Thyroid gland (tissue), 4 donors: ENCODE measurements at places on chromosomes 3 and 15. TPM values are rescaled to one million over a fixed set of nuclear protein-coding genes. Genes with fewer than 3 reads are reported as not detected.

DNA sequence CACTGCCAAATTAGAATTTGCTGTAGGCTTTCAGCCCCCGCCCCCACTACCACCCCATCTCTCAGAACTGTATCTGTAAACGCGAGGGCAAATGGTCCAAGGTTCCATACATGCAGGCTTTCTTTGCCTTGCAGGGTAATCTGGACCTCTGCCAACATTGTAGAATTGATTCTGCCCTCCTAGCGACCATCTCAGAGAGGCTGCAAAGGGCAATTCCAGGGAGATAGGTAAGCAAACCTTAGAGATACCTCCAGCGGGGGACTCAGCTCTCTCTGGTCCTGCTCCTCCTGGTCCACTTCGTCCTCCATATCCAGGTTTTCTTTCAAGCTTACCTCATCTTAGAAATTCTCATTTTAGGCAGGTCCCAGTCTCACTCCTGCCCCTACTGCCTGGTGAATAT, 64.4 kb downstream of the SLMAP start:
- peaks cover 19% of the 10 kb centered on the region for H3K4me1 ChIP-seq
- no peak overlapping the region for H3K27ac ChIP-seq
- no peaks in the 10 kb centered on the region for H3K27me3 ChIP-seq
- no peak for DNase-seq

DNA sequence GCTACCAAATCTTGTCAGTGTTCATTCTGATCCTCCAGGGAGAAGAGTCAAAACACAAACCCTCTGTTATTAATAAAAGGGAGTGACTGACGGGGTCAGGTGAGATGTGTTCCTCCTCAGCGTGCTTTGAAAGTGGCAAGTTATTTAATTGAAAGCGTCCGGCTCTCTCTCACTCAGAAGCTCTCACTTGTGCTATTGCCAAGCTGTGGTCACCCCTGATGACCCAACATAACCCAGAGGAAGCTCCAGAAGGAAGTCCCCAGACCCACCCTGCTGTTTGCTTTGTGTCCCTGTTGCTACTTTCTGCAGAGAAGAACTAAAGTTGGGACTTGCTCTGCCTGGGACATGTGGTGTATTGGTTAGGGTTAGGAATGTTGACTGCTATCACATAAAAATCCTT, 235.6 kb downstream of the EDEM1 start:
- no peak overlapping the region for H3K27ac ChIP-seq
- H3K27me3 ChIP-seq: no peaks in the 10 kb centered on the region
- no peaks in the 10 kb centered on the region for H3K4me1 ChIP-seq
- H3K36me3 ChIP-seq: no peaks in the 10 kb centered on the region
- no peak for DNase-seq
- H3K4me3 ChIP-seq: no peak overlapping the region

GRCh38 chr3:10669490-10670048, 146.5 kb upstream of the SLC6A11 start:
- H3K36me3 ChIP-seq: no peaks in the 10 kb centered on the region
- no peak overlapping the region for H3K4me3 ChIP-seq
- DNase-seq: no peak
- H3K27ac ChIP-seq: no peak overlapping the region
- H3K4me1 ChIP-seq: no peaks in the 10 kb centered on the region
- H3K27me3 ChIP-seq: no peaks in the 10 kb centered on the region

- H3K27me3 ChIP-seq: no peaks in the 10 kb centered on the region
- H3K27ac ChIP-seq: peak overlapping the region; percentile 66
- no peaks in the 10 kb centered on the region for H3K36me3 ChIP-seq
- H3K4me1 ChIP-seq: peaks cover 24% of the 10 kb centered on the region
- no peak overlapping the region for H3K4me3 ChIP-seq
Observed at GRCh38 chr3:105473521-105474223, 107.0 kb downstream of the ALCAM start.

- peaks cover 14% of the 10 kb centered on the region for H3K4me1 ChIP-seq
- H3K27ac ChIP-seq: no peak overlapping the region
- no peak for DNase-seq
- no peaks in the 10 kb centered on the region for H3K27me3 ChIP-seq
- H3K36me3 ChIP-seq: no peaks in the 10 kb centered on the region
Observed at GRCh38 chr3:114827495-114827894, 319.6 kb downstream of the ZBTB20 start.

- no peaks in the 10 kb centered on the region for H3K27me3 ChIP-seq
- H3K36me3 ChIP-seq: no peaks in the 10 kb centered on the region
- no peak for DNase-seq
- H3K4me1 ChIP-seq: no peaks in the 10 kb centered on the region
Observed at GRCh38 chr15:65812916-65813315, 20.8 kb upstream of the DENND4A start.

DNA sequence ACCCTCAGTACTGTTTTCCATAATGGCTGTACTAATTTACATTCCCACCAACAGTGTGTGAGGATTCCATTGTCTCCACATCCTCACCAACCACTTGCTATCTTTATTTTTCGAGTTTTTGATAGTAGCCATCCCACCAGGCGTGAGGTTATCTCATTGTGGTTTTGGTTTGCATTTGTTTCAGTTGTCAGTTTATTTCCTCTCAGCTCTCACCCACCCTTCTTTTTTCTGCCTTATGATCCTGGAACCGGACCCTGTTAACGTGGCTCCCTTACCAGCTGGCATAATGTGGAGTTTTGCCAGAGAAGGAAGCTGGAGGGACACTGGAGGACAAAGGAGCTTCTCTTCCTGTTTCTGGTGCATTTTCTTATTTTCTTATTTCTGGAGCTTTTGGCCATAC, 25.1 kb upstream of the SH3GL3 start:
- H3K4me3 ChIP-seq: no peak overlapping the region
- no peaks in the 10 kb centered on the region for H3K27me3 ChIP-seq
- no peaks in the 10 kb centered on the region for H3K36me3 ChIP-seq
- no peak overlapping the region for H3K27ac ChIP-seq
- no peaks in the 10 kb centered on the region for H3K4me1 ChIP-seq

DNA sequence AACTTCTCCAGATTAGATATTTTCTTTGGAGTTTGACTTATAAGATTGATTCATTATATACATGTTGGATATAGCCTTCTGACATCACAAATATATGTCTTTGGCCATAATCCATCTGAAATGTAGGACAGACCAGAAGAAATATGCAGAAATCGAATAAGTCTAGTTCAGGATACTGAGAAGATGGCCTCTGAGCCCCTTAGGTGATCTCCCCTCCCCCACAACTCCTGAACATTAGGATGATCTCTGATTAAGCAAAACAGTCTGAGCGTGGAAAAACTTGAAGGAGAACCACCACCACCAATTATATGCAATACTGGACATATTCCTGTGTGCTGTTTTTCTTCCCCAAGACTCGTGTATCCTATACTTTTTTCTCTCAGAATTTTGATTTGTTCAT, 3.2 kb downstream of the SETD5 start:
- H3K27me3 ChIP-seq: no peaks in the 10 kb centered on the region
- no peaks in the 10 kb centered on the region for H3K36me3 ChIP-seq
- peaks cover 67% of the 10 kb centered on the region for H3K4me1 ChIP-seq

- H3K27ac ChIP-seq: no peak overlapping the region
- H3K36me3 ChIP-seq: no peaks in the 10 kb centered on the region
- no peak overlapping the region for H3K4me3 ChIP-seq
- no peaks in the 10 kb centered on the region for H3K4me1 ChIP-seq
- DNase-seq: no peak
- no peaks in the 10 kb centered on the region for H3K27me3 ChIP-seq
Observed at GRCh38 chr15:100017140-100017539, 283.9 kb upstream of the LYSMD4 start.

DNA sequence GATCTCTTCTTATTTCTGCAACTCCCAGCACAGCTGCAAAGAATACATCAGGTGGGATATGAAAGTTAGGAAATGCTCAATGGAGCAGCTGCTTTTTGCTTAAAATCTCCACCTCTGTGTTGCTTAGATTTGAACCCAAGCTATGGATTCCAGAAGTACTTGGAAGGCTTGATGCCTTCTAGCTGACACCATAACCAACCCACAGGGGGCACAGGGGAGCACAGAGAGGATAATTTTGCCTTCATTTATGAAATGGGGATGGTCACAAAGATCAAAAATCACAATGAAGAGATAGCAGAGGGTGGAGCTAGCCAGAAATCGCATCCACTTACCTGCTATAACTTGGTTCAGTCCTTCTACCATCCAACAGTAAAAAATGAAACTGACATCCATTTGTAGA, 75.7 kb downstream of the DUT start:
- H3K36me3 ChIP-seq: peaks cover 8% of the 10 kb centered on the region
- no peak overlapping the region for H3K4me3 ChIP-seq
- no peak for DNase-seq
- no peaks in the 10 kb centered on the region for H3K4me1 ChIP-seq

DNA sequence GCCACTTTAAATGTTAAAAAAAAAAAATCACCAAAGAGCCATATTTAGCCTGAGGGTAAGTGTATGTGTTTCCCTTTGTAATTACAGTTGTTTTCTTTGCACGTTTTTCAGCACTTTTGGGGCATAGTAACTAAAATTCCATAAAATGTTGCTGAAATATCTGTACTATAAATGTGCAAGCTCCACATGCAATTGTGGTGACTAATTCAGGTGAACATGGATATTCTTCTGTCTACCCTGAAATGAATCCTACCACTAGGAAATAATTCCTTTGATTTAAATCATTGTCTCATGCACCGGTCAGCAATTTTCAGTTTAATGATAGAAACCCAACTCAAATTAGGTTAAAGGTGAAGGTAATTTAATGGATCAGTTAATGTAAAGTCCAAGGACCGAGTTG, 13.1 kb upstream of the TFG start:
- H3K27ac ChIP-seq: no peak overlapping the region
- DNase-seq: no peak
- H3K4me1 ChIP-seq: no peaks in the 10 kb centered on the region
- no peaks in the 10 kb centered on the region for H3K36me3 ChIP-seq
- H3K4me3 ChIP-seq: no peak overlapping the region
- no peaks in the 10 kb centered on the region for H3K27me3 ChIP-seq

GRCh38 chr3:126208182-126208581, 27.8 kb upstream of the ALDH1L1 start:
- H3K27ac ChIP-seq: no peak overlapping the region
- no peaks in the 10 kb centered on the region for H3K36me3 ChIP-seq
- DNase-seq: no peak
- H3K27me3 ChIP-seq: no peaks in the 10 kb centered on the region

GRCh38 chr3:191030491-191030890, 168.0 kb upstream of the GMNC start:
- H3K27ac ChIP-seq: no peak overlapping the region
- no peak overlapping the region for H3K4me3 ChIP-seq
- H3K36me3 ChIP-seq: no peaks in the 10 kb centered on the region
- H3K27me3 ChIP-seq: no peaks in the 10 kb centered on the region
- DNase-seq: no peak

DNA sequence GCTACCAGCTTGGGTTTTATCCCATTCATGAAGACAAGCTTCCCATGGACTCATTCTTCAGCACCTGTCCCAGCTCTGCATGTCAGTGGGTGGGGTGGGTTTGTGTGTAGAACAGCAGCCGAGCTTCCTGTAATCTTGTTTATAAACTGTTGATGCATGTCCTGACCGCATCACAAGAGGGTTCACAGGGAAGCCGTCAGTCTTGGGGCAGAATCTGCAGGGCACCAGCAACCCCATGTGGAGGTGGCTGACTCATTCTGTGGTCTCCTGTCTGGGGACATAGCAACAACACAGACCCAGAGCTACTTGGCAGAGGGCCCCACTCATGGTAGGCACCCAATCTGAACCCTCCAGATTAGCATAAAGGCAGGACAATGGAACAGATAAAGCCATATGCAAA, 35.6 kb downstream of the DAPK2 start:
- no peak overlapping the region for H3K4me3 ChIP-seq
- no peaks in the 10 kb centered on the region for H3K36me3 ChIP-seq
- peak; percentile 91 for DNase-seq
- peak overlapping the region; percentile 47 for H3K27ac ChIP-seq
- H3K4me1 ChIP-seq: peaks cover 33% of the 10 kb centered on the region

DNA sequence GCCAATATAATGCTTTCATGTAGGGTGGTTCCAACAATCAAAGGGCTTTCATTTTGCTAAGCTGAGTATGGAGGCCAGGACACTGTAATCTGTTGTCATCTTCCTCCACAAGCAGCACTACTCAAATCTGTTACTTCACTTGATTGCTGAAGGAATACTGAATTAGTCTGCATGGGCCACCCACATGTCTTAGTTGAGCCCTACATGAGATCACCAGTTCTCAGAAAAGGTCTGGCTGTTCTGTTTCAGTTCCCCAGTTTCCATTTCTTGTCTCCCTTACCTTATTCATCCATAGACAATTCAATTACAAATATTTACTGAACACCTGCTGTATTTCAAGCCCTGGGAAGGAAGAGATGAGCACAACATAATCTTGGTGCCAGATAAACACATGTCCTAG, 119.2 kb downstream of the FHIT start:
- no peak overlapping the region for H3K4me3 ChIP-seq
- no peak for DNase-seq
- H3K27ac ChIP-seq: no peak overlapping the region

DNA sequence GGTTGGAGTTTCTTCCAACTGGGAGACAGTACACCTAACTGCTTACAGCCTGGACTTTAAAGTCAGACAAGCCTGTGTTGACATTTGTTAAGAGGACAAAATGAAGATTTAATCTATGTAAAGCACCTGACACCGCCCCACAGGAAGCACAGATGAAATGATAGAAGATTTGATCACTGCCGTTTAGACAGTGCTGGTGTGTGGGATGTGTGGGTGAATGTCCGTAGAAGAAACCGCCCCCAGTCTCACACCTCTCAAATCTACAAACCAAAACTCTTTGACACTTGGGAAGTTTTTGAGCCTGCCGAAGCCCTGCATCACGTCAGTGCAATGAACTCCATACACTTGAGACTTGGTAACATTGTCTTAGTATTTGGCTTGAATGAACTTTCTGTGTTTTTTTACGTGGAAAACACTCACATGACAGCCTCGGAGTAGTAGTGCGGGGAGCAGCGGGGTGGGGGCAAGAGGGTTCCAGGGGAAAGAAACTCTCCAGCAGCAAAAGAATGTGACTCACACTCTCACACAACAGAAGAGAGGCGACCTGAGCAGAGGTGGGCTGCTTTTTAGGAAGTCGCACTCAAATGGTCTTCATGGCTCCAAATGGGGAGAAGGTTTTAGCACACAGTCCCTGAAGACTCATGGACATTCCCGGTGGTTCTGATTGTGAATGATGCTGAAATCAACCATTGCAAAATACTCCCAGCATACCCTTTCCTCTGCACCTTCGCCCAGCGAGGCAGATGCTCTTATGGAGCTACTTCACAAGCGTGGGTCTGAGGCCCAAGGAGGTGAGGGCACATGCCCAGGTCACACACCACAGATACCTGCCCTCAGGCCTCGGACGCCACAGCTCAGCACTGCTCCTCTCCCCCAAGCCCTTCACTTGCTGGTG, 79.2 kb downstream of the SRGAP3 start:
- H3K4me3 ChIP-seq: no peak overlapping the region
- no peaks in the 10 kb centered on the region for H3K36me3 ChIP-seq
- no peak overlapping the region for H3K27ac ChIP-seq
- DNase-seq: peak; percentile 58

GRCh38 chr3:114319453-114319852, 25.6 kb downstream of the TIGIT start:
- no peak overlapping the region for H3K4me3 ChIP-seq
- peaks cover 10% of the 10 kb centered on the region for H3K4me1 ChIP-seq
- no peak overlapping the region for H3K27ac ChIP-seq
- no peaks in the 10 kb centered on the region for H3K36me3 ChIP-seq
- no peaks in the 10 kb centered on the region for H3K27me3 ChIP-seq

ARGFX gene
- not detected for total RNA-seq

GP9 gene
- not detected for total RNA-seq

PLSCR2 gene
- not detected for total RNA-seq

STAB1 gene
- 56.4 TPM for total RNA-seq

ADAMTSL3 gene
- total RNA-seq: 5.9 TPM
